ENCODE measurements at places on chromosomes 2 and 18.

- no peak for DNase-seq
Observed at GRCh38 chr2:45276914-45277313, 267.7 kb upstream of the SIX2 start.

DNA sequence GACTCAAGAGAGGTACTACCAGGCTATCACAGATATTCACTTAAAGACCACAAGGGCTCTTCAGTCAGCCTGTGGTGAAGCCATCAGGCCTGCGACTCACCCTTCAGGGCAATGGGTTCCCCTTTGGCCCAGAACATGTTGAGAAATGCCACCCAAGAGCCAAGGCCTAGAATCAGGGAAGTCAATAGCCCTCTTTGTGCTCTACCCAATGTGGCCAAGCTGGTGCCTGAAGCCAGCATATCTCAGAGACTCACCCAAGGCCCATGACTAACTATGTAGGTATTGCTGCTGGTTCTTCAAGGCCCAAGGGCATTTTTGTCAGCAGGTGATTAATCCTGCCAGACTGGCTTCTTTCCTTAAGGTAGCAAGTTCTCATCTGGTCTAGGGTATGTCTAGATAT lies 338.9 kb upstream of the SETBP1 start:
- DNase-seq = no peak

DNA sequence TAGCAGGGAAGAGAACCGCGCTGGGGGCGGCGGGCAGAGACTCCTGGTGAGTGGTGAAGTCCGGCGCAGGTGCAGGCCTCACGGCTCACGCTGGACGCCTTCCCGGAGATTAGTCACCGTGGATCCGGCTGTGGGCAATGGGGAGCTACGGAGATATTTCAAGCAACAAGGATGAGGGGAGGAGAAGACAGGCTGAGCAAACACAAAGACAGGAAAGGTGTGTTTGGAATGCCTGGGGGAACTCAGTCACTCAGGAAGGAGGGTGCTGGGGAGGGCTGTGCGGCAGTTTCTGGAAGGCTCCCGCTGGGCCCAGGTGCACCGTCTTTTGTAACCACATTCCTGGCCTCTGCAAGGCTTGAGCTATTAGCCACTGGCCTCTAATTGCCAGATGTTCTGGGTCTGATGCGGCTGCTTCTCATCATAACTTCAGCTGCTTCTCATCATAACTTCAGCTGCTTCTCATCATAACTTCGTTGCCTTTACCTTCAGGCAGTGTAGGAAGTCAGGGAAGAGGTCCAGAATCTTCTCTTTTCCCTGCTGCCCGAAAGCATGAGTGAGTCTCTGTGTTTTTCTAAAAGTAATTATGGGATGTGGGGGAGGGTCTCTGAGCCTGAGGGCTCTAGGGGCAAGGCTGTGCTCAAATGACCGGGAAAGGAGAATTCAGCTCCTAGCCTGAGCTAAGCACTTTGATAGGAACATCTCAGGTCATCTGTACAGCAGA lies 118.9 kb downstream of the PXDN start:
- no peak for DNase-seq

DNA sequence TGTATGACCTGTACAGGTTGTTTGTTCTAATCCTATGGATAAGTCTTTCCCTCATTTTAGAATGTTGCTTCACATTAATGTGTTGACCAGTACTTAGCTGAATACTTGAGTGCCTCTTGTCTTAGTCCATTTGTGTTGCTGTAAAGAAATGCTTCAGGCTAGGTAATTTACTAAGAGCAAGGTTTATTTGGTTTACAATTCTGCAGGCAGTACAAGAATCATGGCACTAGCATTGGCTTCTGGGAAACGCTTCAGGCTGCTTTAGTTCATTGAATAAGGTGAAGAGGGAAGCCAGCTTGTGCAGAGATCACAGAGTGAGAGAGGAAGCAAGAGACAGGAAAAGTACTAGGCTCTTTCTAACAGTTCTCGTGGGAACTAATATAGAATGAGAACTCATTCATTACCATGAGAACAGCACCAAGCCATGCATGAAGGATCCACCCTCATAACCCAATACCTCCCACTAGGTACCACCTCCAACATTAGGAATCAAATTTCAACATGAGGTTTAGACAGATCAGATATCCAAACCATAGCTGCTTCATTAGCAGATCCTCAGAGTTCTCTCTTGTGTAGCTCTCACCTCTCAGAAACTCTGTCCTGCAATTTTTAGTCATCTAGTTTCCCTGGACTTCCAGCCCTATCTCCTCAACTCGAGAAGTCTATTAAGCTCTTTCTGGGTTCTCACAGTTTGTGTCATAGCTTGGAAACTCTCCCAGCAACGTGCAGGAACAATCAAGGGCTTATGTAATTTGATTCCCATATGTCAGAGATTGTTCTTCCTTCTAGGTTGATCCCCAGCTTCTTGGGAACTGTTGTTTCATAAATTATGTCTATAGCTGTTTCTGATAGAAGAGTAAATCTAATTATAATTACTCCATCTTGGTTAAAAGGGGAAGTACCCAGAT lies 2082.3 kb upstream of the CELF4 start:
- DNase-seq = no peak

GRCh38 chr18:75276818-75277609 lies 66.4 kb downstream of the TSHZ1 start:
- no peak for DNase-seq

- no peak for DNase-seq
Observed at GRCh38 chr2:230414302-230414701, 1.7 kb upstream of the SP100 start.

DNA sequence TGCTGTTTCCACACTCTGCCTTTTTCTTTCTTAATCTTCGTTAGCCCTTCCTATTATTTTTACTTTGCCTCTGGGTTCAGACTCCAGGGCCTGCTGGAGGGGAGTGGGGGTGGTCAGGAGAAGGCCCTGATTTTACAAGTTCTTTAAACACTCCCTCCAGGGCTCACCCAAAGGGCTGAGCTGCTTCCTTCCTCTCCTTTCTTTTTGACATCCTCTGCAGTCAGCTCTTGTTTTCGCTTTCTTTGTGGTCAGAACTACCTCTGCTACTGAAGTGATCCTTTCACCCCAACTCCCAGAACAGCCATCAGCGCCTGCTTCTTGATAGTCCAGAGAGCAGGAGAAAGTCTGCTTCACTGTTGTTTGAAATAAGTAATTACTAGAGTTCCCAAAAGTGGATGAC lies 925.7 kb downstream of the EPHA4 start:
- DNase-seq = no peak

- DNase-seq = no peak
Observed at GRCh38 chr2:74778381-74779264, 55.3 kb upstream of the HK2 start.

- DNase-seq = no peak
Observed at GRCh38 chr2:15346624-15347023, 214.5 kb downstream of the NBAS start.

All from CD4-positive, alpha-beta T cell treated with Interleukin-21 for 1 hour (primary cell).